ENCODE measurements at places on chromosomes 16 and 17.

GRCh38 chr16:19835968-19836421 lies 48.7 kb downstream of the GPRC5B start:
- DNase-seq = no peak

GRCh38 chr17:48490451-48490892 lies 40.3 kb downstream of the HOXB1 start:
- no peak for DNase-seq

DNA sequence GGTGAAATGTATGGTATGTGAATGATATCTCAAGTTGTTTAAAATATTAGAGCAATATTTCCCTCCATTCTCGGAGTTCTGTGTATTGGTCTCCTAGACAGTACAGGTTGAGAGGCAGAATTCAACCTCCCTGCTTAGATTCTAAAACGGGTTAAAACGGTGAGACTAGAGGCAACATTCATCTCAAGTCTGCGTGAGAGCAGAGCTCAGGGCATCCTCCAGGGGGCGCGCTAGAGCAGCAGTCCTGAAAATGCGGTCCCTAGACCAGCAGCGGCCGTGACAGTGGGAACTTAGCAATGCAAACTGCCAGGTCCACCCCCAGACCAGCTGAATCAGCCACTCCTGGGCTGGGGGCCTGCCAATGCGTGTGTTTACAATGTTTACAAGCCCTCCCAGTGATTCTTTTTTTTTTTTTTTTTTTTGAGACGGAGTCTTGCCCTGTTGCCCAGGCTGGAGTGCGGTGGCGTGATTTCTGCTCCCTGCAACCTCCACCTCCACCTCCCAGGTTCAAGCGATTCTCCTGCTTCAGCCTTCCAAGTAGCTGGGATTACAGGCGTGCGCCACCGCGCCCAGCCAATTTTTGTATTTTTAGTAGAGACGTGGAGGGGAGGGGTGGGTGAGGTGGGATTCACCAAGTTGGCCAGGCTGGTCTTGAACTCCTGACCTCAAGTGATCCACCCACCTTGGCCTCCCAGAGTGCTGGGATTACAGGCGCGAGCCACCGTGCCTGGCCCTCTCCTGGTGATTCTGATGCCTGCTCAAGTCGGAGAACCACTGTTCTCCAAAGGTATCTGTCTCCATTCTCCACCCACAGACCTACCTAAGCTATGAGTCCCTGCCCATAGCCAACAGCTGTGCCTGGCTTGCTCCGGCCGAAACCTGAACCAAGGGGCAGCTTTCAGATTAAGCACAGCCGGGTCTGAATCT lies 24.2 kb downstream of the KLHL36 start:
- peak; percentile 86 for DNase-seq

DNA sequence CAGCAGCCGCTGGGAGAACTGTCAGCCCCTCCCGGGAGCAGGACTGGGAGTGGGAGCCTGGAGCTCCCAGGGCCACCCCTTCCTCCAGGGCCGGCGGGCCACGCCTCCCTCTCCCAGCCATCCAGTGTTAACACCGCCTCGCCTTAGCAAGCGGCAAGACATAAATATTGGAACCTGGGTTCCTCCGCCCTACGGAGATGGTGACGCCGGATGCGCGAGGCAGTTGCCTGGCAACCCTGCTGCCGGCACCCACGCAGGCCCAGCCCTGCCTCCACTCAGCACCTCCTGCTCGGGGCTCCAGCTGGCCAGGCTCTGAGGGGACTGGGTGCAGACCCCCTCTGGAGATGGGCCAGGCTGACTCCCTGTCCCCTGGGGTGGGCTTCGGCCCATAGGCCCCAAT lies 27.4 kb upstream of the CACNA1H start:
- peak; percentile 30 for DNase-seq

- DNase-seq = peak; percentile 37
Measured at GRCh38 chr16:15950161-15950854, 892 bp downstream of the ABCC1 start.

GRCh38 chr16:57826706-57827625 lies 24.7 kb upstream of the KIFC3 start:
- no peak for DNase-seq

DNA sequence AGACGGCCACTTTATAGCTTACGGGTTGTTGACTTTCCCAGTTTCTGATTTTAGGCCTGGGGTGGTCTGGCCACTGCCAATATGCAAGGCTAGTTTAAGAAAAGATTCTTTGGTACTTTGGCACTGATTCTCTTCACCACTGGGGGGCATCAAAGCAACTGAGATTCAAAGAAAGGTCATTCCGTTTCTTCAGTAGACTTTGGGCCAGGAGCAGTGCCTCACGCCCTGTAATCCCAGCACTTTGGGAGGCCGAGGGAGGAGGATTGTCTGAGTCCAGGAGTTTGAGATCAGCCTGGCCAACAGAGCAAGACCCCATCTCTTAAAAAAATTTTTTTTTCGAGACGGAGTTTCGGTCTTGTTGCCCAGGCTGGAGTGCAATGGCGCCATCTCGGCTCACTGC lies 53.0 kb downstream of the RPA1 start:
- DNase-seq = no peak

DNA sequence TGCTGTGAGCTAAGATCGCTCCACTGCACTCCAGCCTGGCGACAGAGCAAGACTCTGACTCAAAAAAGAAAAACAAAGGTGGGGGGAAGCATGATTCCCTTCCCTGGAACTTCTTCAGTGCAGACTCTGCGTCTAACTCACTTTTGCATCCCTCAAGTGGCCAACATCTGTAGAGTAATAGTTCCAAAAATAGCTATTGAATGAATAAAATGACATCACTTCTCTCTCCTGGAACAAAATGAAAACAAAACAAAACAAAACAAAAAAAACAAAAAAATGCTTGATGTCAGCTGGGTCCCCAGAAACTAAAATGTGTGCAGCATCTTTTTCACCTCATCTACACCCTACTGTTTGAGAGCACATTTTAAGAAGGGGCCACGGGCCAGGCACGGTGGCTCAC lies 197.7 kb upstream of the NOG start:
- DNase-seq = no peak

- no peak for DNase-seq
Measured at GRCh38 chr17:78896091-78896833, 6.7 kb downstream of the CEP295NL start.

GRCh38 chr16:12685806-12686205 lies 117.9 kb downstream of the CPPED1 start:
- DNase-seq = no peak

- DNase-seq = peak; percentile 85
Measured at GRCh38 chr17:8158267-8159031, 4.3 kb downstream of the VAMP2 start.

DNA sequence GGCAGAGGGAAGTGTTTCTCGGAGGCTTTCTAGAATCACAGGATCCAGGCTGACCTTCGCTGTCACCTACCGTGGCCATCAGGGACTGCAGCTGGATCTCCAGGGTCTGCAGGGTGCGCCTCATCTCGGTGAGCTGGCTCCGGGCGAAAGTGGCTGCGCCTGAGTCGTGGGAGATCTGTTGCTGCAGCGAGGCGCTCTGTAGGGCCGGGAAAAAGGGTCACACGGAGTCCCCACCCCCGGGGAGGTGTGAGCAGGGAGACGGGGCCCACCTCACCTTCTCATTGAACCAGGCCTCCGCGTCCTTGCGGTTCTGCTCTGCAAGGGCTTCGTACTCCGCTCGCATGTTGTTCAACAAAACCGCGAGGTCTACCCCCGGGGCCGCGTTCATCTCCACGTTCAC lies 2.9 kb downstream of the KRT28 start:
- no peak for DNase-seq

DNA sequence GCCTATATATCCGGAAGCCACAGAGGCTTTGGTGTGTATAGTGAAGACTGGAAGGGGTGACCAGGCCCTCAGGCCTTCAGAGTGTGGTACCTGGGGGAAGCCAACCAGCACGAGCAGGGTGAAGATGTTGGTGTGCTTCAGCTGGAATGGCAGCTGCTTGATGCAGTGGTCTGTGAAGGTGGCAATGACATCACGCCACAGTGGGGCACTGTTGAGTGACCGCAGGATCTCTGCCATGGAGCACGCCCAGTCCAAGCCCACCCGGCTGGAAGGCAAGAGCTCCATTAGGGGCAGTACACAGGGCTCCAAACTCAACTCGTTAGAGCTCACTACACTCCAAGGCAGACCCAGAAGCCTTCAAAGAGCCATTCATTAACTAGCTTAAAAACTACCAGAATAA lies 68.5 kb upstream of the ATP2A3 start:
- DNase-seq = no peak

DNA sequence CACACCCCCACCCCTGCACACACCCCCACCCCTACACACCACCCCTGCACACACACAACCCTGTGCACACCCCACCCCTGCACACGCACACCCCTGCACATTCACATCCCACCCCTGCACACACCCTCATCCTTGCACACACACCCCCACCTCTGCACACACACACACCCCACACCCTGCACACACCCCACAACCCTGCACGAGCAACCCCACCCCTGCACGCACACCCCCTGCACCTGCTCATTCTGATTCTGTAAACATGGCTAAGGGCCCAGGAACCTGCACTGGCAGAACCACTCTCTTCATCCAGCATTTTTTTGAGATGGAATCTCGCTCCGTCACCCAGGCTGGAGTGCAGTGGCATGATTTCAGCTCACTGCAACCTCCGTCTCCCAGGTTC lies 18.1 kb downstream of the CHMP1A start:
- no peak for DNase-seq

- no peak for DNase-seq
Measured at GRCh38 chr17:27586203-27586721, 44.7 kb upstream of the LGALS9 start.

- DNase-seq = no peak
Measured at GRCh38 chr17:49214676-49215360, 4.3 kb downstream of the ABI3 start.

- no peak for DNase-seq
Measured at GRCh38 chr16:72508191-72508590, 336.2 kb upstream of the PMFBP1 start.

DNA sequence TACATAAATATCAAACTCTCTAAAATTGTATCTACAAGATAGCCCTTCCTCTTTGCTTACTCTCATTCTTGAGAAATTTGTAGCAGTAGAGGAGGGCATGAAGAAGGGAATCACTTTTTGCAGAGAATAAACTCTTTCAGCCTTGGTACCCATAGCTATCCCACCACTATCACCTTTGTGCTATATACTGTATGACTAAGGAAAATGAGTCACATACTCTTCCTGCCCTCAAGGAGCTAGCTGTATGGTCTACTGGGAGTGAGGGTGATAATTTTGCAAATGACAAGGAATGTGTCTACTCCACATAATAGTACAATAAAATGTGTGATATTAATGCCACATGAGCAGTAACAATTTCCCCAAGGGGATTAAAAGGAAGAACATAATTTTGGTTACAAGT lies 184.6 kb upstream of the WSB1 start:
- no peak for DNase-seq

- no peak for DNase-seq
Measured at GRCh38 chr16:3494386-3494973, 809 bp downstream of the C16orf90 start.

GRCh38 chr16:14365200-14365851 lies 264.7 kb downstream of the PARN start:
- DNase-seq = no peak

DNA sequence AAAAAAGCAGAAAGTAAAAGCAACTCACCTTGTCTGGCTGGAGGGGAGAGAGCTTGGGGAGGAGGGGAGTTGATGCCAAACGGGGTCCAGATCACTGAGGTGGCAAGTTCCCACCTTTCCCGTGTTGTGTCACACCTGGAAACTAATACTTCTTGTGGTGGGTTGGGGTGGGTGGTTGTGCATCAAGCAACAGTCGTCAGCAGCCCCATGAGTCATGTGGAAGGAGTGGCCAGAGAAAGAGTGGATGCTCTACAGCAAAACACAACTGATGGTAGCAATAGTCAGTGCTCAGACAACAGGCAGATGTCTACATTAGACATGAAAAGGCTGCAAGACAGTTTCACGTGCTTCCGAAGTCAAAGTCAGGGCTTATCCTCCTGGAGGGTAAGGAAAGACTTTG lies 35.4 kb downstream of the ARSG start:
- DNase-seq = no peak

GRCh38 chr16:88686062-88686438 lies 257 bp downstream of the SNAI3 start:
- DNase-seq = peak; percentile 54

DNA sequence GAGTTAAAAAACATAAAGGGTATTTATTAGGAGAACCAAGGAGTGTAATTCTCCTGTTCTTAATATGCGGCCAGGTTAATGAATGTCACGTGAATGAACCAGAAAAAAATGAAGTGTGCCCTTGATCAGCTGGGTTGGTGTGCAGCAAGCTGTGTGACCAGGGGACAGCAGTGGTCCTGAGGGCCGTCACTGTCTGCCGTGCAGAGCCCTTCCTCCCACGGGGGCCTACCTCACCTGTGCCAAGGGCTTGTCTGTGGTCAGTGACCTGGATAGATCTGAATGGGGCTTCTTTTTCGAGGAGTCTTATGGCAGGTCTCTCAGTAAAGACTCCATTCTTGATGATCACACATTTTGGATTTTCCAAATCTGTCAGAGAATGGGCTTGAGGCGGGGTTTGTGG lies 17.7 kb upstream of the STH start:
- no peak for DNase-seq

DNA sequence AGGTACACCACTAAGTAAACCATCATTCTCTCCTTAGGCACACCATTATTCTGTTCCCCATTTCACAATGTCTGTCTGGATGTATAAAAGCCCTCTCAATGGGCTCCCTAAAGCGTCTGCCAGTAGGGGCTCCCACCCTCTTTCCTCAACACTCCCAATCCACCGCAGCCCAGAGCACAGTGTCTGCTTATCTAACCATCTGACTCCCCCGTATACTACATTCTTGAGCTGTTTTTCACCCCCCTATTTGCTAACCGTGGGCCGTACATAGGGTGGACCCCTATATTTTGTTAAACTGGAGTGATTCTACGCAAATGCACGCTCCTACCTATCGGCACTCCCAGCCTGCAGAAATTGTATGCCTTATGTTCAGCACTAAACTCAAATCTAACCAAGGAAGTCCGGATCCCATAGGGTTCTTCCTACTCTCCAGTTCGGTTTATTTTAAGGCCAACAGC lies 685 bp upstream of the PSMD3 start:
- DNase-seq = peak; percentile 21

GRCh38 chr17:7857713-7858521 lies at the start of gene CYB5D1:
Gene CYB5D1, plus strand, starts transcription at chr17:7858003. Its CDS starts 132 bp downstream, at chr17:7858135.
- peak; percentile 81 for DNase-seq

- DNase-seq = no peak
Measured at GRCh38 chr16:50285406-50286003, 19.2 kb downstream of the ADCY7 start.

DNA sequence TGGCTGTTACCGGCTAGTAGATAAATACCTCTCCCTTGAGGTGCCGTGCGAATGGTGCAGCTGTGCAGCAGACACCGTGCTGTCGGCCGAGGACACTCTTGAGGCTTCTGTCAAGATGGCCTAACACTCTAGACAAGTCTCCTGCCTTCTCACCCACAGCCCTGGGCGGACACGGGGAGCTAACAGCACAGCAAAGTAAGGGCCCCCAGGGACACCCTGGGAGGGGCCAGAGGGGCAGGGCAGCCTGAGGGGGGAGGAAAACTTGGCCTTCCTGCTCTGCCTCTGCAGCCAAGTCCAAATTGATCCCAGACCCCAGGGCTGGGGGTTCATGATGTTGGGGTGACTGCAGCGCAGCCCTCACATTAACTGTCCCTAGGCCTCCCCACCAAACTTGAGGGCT lies 210.2 kb downstream of the RPTOR start:
- no peak for DNase-seq

GRCh38 chr17:19347323-19348080 lies 15.0 kb downstream of the B9D1 start:
- no peak for DNase-seq

- DNase-seq = no peak
Measured at GRCh38 chr17:10021272-10021984, 116.4 kb upstream of the RCVRN start.

GRCh38 chr16:59573528-59574271 lies 839.6 kb upstream of the GOT2 start:
- DNase-seq = no peak
